ENCODE measurements at places on chromosomes 4 and X.
A peak's percentile ranks its signal among the peaks of the same experiment; 100 is the strongest.

- peak; percentile 37 for DNase-seq
Measured at GRCh38 chr4:118967393-118967792, 78.7 kb downstream of the SYNPO2 start.

- no peak for DNase-seq
Measured at GRCh38 chr4:3523146-3523627, 9.0 kb downstream of the LRPAP1 start.

- DNase-seq: no peak
Measured at GRCh38 chrX:133985967-133986683, 731 bp upstream of the GPC3 start.

DNA sequence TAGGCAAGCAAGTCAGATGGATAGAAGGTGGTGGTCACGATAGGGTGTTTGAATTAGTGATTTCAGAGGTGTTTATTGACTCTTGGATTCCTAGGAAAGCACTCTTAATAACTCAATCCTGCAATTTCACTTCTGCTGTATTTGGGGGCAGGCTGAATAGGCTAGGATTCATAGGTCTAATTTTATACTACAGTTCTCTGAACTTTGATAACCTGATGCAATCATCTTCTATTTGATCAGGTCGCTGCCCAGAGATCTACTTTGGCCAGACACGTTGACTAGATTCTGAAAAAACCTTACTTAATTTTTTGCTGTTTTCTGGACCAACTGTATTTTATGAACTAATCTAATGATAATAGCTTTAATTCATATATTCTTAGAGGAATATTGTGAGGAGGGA, 26.4 kb downstream of the XK start:
- no peak for DNase-seq

DNA sequence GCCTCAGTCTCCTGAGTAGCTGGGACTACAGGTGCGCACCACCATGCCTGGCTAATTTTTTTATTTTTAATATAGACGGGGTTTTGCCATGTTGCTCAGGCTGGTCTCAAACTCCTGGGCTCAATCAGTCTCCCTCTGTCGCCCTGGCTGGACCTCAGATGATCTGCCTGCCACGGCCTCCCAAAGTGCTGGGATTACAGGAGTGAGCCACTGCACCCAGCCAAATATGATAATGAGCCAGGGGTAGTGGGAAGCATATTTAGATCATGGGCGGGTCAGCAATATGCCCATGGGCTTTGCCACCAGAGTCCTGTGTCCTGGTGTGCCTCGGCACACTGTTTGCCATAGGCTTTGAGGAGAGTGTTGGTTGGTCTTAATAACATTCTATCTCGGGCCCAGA, 71.8 kb downstream of the FAM193A start:
- no peak for DNase-seq

GRCh38 chr4:84965553-84966381, 723 bp downstream of the WDFY3 start:
- DNase-seq: peak; percentile 17

DNA sequence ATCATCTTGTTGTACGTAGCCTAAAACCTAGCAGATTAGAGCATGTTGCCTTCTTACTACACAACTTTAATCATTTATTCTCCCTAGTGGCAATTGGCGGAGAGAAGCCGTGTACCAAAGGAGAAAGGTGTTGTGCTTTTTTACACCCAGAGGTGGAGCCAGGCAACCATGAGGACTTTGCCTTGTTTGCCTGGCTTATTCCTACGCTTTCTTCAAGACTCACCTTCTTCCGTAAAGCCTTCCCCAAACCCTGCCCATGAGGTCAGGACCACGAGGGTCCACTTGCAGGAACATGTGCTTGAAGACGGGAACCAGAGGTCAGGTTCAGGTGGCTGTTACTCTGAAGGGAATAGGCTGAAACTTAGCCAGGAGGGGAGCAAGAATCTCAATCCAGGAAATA, 290.5 kb downstream of the RAB28 start:
- DNase-seq: no peak

DNA sequence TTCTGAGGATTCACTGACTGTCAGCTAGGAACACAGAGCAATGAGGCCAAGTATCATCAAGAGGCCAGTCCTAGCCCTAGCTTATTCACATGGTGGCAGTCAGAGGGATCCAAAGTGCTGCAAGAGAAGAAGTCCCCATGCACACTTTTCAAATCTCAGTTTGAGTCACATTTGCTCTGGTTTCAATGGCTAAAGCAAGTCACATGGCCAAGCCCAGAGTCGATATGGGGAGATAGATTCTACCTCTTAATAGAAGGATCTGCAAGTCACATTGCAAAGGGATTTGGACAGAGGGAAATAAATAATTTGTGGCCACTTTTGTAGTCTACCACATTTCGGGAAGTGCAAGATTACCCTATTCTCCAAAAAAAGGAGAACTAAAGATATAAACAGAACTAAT, 3.7 kb upstream of the LCORL start:
- no peak for DNase-seq

GRCh38 chrX:2638279-2638678, 52.8 kb upstream of the CD99 start:
- no peak for DNase-seq

DNA sequence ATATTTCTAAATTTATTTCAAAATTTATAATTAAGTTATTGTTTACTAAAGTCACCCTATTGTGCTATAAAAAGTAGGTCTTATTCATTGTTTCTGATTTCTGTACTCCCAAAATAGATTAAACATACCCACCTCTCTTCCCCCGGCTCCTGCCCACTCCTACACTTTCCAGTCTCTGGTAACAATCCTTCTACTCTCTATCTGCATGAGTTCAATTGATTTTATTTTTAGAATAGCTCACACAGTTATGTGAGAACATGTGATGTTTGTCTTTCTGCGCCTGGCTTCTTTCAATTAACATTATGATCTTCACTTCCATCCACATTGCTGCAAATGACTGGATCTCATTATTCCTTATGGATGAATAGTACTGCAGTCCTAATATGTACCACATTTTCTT, 269.3 kb downstream of the ACTRT1 start:
- DNase-seq: no peak

DNA sequence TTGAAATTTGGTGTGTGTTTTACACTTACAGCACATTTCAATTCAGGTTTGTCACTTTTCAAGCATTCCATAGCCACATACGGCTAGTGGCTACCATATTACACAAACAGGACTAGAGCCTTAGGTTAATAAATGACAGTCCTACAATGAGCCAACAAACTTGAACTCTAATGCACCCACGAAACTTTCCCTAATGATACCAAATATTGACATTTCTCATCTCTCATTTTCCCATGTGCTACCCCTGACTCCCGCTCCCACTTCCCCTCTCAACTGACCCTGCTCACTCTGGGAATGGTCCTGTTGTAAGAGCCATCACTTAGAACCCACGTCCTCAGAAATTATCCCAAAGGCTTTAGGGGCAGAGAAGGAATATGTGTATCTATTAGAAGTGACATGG, 4.9 kb upstream of the TLR10 start:
- no peak for DNase-seq

GRCh38 chrX:31435592-31435991, 363.8 kb upstream of the FTHL17 start:
- DNase-seq: peak; percentile 84

- DNase-seq: no peak
Measured at GRCh38 chr4:136713140-136713539, 819.2 kb downstream of the PCDH18 start.

GRCh38 chr4:94334962-94335361, 7.7 kb downstream of the HPGDS start:
- no peak for DNase-seq

- DNase-seq: no peak
Measured at GRCh38 chr4:41050880-41051775, 163.2 kb downstream of the APBB2 start.

GRCh38 chr4:168908851-168909273, 101.2 kb downstream of the CBR4 start:
- DNase-seq: no peak

DNA sequence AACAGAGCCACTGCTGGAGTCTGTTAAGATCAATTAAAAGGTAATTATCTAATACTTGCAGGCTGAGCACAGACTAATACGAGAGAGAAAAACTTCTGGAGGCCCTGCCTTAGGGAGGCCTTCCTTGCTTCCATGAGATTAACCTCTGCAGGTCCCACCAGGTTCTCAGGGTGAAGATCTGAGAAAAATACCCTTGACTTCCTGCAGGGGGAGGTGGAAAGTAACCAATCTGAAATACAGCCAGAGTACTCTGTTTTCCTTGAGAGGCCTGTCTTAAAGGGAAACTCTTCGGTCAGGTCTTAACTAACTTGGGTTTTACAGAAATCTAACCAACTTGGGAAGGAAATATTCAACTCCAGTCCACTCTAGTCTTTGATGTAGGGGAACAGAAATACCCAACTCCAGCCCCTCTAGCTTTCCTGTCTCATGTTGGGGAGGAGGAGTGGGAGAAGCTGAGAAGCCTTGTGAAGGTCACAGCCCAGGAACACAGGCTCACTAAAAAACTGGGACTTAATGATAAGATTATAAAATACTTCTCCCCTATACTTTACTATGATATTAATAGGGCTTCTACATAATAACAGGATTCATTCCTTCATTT, 77.1 kb downstream of the TBCK start:
- peak; percentile 20 for DNase-seq

DNA sequence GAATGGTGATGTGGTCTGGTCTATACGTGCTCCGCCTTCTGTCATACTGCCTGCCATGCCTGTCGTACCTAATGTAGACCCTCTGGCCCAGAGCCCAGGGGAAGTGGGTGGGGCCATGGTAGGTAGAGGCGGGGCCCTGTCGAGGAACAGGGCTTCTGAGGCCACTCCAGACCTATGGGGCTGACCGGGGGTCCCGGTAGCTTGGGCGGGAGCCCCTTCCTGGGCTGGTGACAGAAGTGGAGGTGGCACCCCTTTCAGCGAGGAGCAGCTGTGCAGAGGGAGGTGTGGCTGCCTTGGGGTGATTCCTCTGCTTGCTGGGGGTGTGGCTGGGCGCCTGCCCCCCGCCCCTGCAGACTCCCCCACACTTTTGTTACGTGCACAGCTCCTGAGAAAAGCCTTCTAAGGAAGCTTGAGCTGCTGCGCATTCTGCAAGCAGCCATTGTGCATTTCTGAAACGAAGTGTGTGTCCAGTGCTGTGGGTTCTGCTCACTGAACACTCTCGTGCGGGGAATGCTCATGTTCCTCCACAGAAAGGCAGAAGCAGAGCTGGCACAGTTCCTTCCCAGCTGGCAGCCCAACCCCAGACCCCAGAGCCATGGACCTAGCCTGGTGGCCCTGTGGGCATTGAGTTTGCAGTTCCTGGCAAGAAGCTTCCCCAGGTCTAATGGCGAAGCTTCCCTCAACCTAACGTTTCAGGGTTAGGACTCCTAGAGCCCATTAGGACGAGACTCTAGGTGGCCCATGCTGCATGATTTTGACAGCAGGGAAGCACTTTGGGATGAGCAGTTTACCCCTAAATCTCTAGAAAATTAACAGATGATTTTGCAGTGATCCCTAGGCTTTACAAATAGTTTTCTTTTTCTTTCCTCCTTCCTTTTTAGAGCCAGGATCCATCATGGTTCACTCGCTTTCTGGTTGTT, 72.7 kb upstream of the HGFAC start:
- DNase-seq: no peak

GRCh38 chr4:73589261-73589847, 30.9 kb downstream of the RASSF6 start:
- DNase-seq: no peak

GRCh38 chrX:130896802-130897501, 6.1 kb downstream of the ENOX2 start:
- no peak for DNase-seq

DNA sequence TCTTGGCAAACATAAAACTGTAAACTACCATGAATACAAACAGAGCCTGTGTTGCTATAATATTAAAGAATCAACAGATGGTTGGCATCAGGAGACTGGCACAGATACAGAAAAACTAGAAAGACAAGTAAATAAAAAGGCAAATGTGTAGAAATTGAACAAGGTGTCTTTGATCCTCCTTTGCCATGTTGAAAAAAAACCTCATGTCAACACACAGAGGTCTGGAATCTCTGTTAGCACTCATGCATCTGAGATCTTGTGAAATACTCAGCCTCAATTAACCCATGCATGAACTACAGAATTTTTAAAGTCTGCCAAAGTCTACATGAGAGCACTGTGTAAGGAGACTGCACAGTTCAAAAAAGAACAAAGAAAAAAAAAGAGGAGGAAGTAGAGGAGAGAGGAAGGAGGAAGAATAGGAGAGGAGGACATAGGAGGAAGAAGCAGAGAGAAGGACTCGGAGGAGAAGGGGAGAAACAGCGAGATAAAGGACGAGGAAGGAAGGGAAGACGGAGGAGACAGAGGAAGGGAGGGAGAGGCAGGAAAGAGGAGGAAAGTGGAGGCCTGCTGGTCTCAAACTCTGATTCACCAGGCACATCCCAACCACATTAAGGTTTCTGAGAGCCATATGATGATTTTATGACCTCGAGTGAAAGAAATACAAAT, 52.8 kb downstream of the PRDM5 start:
- DNase-seq: no peak

DNA sequence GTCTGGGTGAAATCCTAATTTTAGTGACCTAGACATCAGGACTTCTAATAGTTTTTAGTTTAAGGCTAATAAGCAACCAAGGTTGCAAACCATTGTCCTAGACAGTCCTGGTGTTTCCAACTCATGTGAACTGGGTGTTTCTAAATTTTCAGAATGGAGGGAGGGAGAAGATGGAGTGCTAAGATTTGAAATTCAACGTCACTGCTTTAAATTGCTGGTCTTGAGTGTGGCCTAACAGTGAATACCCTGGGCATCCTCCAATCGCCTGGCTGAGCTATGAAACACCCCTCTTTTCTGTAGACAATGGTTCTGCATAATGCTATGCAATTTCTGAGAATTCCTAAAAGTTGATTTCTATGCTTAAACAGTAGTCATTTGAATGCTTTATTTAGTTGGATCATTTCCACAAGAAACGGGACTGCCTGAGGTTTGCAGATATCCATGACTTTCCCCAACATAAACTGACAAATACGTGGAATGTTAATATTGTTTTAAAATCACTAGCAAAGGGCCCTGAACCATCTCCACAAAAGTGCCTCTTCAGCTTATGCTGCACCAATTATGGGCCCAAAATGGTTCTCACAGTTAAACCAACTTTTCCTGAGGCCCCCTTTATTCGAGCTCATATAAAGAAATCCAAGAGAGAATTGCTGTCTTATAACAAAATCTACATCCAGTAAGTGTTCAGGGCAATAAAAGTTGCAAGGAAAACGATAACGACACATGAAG, 1.1 kb downstream of the FBXL5 start:
- DNase-seq: peak; percentile 61

- no peak for DNase-seq
Measured at GRCh38 chr4:95093936-95094929, 336.5 kb downstream of the BMPR1B start.

DNA sequence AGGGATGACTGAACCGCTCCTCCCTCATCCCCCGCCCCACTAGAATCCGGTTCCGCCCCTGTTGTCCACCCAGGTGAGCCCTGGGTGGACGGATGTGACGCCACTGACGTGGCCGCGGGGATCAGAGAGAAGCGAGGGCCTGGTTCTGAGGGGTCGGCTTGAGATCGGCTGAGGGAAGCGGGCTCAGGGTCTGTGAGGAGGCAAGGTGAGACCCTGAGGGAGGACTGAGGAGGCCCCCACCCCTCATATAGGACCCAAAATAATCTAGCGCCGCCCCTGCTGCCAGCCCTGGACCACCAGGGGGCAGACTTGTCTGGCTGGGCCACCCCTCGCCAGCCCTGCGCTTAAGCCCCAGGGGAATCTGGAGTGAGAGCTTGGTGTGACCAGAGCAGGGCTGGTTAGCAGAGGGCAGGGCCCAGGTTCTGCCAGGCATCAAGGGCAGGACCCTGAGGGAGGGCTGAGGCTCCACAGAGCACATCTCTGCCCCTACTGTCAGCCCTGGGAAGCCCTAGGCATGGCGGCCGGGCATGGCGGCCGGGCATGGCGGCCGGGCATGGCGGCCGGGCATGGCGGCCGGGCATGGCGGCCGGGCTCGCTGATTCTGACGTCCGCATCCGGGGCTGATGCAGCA, at the start of gene MAGEA8:
Gene MAGEA8, plus strand, starts transcription at position 103 of the 631 bp plus-strand sequence. CDS start 3,090 bp downstream, outside the sequence.
- DNase-seq: no peak
